Uterus (tissue), 4 donors: ENCODE measurements at places on chromosomes 7 and 10. TPM values are rescaled to one million over a fixed set of nuclear protein-coding genes. Genes with fewer than 3 reads are reported as not detected.

- no peaks in the 10 kb centered on the region for H3K36me3 ChIP-seq
- H3K4me1 ChIP-seq, result no peaks in the 10 kb centered on the region
- peak overlapping the region; percentile 44 for H3K27ac ChIP-seq
- DNase-seq, result no peak
- no peaks in the 10 kb centered on the region for H3K27me3 ChIP-seq
Measured at GRCh38 chr7:143415742-143416397, 7.2 kb upstream of the EPHA1 start.

DNA sequence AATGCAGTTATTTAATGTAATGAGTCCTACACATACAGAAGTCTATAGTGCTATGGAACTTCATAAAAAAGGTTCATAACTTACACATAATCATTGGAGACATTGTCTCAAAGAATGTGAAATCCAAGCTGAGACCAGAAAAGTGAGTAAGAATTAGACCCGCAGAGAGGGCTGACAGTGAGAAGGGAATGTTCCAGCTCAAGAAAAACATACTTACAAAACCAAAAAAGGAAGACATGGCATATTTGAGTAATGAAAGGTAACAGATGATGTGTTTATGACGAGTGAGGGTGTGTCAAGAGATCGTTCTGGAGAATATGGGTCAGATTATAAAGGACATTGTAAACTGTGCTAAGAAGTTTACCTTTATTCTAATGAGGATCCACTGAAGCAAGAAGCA lies 566.5 kb downstream of the ATRNL1 start:
- DNase-seq, result no peak
- no peak overlapping the region for H3K27ac ChIP-seq
- H3K4me3 ChIP-seq, result no peak overlapping the region
- no peaks in the 10 kb centered on the region for H3K36me3 ChIP-seq
- no peaks in the 10 kb centered on the region for H3K27me3 ChIP-seq
- no peaks in the 10 kb centered on the region for H3K4me1 ChIP-seq

Gene SLC26A3
- total RNA-seq, result 0.29 TPM

DNA sequence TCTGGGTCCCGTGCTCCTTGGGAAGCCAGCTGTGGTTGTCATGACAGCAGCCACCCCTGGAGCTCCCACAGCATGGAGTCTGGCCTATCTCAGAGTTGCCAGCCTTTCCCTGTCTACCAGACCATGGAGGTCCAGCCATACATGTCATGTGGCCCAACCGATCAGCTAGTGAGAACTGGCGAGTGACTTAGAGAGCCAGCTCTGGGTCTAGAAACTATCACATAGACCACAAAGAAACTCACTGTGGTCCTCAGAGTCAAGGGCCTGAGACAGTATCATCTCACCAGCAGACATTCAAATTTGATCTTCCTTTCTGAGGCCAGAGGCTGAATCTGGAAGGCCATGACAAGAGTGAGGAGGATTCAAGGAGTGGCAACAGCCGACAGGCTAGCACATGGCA lies 223.3 kb upstream of the GPR26 start:
- H3K27me3 ChIP-seq, result no peaks in the 10 kb centered on the region
- H3K4me3 ChIP-seq, result no peak overlapping the region
- no peak for DNase-seq
- no peak overlapping the region for H3K27ac ChIP-seq
- H3K4me1 ChIP-seq, result no peaks in the 10 kb centered on the region
- no peaks in the 10 kb centered on the region for H3K36me3 ChIP-seq

Gene PGAM2
- not detected for total RNA-seq

GRCh38 chr10:7085147-7085912 lies 325.5 kb downstream of the SFMBT2 start:
- H3K27ac ChIP-seq, result peak overlapping the region; percentile 40
- H3K4me1 ChIP-seq, result no peaks in the 10 kb centered on the region
- H3K36me3 ChIP-seq, result no peaks in the 10 kb centered on the region
- no peaks in the 10 kb centered on the region for H3K27me3 ChIP-seq

GRCh38 chr10:7264313-7264756 lies 146.5 kb downstream of the SFMBT2 start:
- no peaks in the 10 kb centered on the region for H3K27me3 ChIP-seq
- no peak overlapping the region for H3K4me3 ChIP-seq
- peak overlapping the region; percentile 58 for H3K27ac ChIP-seq
- peaks cover 5% of the 10 kb centered on the region for H3K4me1 ChIP-seq
- no peak for DNase-seq

Gene ARHGEF35
- total RNA-seq, result 0.29 TPM

GRCh38 chr10:1375346-1376170 lies 319.4 kb downstream of the WDR37 start:
- no peak overlapping the region for H3K27ac ChIP-seq
- no peaks in the 10 kb centered on the region for H3K4me1 ChIP-seq
- no peak for DNase-seq
- H3K27me3 ChIP-seq, result no peaks in the 10 kb centered on the region
- H3K4me3 ChIP-seq, result no peak overlapping the region

DNA sequence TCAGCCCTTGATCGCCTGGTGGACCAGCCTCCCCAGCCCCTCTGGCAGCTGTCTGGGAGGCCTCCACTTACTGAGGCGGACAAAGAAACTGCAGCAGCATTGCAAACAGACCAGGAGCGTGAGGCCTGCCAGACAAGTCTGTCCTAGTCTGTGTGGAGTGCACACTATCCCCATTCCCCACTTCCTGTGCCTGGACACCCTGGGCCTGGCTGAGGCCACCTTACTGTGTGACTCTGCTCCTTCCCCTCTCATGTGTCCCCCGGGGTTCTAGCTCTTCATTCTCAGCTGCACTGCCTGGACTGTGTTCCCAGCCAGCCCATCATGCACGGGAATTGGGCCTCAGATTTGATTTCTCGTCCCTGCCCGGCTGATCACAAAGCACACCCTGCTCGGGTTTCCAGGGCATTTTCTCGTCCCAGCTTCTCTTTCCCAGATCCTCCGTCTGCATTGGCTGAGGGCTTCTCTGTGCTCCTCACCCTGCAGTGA lies 16.7 kb upstream of the C10orf90 start:
- H3K4me3 ChIP-seq, result no peak overlapping the region
- H3K4me1 ChIP-seq, result no peaks in the 10 kb centered on the region

- H3K27me3 ChIP-seq, result no peaks in the 10 kb centered on the region
- peak overlapping the region; percentile 87 for H3K4me3 ChIP-seq
- DNase-seq, result no peak
- H3K4me1 ChIP-seq, result peaks cover 4% of the 10 kb centered on the region
- peak overlapping the region; percentile 95 for H3K27ac ChIP-seq
Measured at GRCh38 chr7:118184565-118184940, 589 bp downstream of the LSM8 start.

- H3K36me3 ChIP-seq, result no peaks in the 10 kb centered on the region
- H3K4me3 ChIP-seq, result no peak overlapping the region
- no peak for DNase-seq
- no peaks in the 10 kb centered on the region for H3K27me3 ChIP-seq
- H3K4me1 ChIP-seq, result no peaks in the 10 kb centered on the region
- no peak overlapping the region for H3K27ac ChIP-seq
Measured at GRCh38 chr10:13690281-13690825, 103.6 kb downstream of the PRPF18 start.
